Uterus (tissue), 4 donors: ENCODE measurements at places on chromosomes 4 and X.

DNA sequence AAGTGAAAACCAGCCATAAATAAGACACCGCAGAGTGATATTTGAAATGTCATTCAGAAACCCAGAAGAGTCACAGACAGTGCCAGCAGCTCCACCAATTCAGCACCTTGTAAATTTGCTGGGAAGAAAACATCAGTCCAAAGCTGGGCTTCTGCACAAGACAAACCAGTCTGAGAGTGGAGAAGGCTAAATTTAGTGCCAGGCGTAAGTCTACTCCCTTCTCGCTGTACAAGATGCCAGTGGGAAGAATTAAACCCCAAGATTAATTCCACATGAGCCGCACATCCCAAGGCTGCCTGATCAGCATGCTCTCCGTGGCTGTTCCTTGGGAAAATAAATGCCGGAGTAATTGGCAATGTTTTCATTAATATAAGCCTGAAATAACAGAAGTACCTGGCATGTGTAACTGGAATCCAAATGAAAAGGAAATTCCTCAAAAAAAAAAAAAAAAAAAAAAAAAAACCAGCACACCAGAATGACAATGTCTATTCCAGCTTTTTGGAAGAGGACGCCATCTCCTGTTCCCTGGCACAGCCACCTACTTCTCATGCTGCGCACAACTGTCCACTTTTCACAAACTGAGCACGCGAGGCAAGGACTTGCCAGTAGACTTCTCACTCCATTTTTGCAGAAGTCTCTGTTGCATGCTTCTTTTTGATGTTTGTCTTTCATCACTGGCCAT, 95.5 kb downstream of the NSUN7 start:
- DNase-seq, result no peak

DNA sequence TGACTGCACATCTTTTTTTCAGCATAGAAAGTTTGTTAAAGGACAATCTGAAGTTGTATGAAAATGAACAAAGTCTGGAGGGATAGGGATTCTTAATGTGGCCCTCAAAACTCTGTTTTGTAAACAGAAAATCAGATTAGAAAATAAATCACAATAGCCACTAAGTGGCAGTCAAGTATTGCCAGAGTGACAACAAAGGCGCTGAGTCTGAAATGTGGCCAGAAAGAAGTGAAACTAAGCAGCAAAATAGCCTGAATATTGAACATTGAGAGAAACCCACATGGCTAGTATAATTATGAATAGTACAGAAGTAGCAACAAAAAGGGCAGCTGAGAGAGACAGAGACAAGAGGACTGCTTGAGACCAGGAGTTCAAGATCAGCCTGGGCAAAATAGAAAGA, 81.1 kb upstream of the CT45A1 start:
- DNase-seq, result no peak

DNA sequence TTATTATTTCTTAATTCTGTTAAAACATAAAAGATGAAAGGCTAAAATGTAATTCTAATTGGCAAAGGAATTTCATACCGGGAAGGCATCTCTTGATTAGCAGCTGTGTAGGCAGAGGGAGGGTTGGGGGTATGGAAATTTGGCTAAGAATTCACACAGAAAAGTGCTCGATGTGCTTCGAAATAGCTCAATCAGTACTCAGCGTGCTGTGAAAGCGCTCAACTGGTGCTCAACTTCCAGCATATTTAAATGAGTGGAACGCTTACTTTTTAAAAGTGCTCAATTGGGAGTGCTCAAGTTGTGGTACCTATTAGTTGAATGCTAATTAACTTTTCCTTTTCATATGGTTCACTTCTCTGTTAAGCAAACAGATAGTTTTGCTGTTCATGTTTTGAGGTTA, 695.9 kb upstream of the ATOH1 start:
- DNase-seq, result no peak

DNA sequence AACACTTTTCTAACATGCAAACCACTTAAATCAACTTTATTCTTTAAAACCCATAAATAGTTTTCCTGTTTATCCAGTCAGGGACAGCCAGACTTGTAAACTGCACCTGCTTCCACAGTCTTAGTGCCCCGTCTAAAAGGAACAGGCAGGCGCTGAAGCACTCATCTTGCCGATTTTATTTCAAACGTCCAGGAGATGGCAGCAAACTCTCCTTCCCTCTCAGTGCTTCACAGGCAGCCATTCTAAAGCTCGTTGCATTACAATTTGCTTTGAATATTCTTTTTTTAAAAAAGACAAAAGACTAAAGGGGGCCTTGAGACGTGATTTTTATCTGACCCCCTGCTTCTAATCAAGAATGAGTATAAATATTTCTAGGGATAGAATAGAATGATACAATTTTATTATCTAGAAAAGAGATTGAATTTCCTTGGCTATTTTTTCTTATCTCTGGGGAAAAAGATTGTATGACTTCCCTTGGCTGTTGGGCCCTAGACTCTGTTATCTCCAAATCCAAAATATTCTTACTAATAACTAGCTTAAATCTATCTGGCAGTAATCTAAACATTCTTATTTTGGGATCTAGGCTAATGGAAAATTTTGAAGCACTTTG, 93.6 kb upstream of the MYOZ2 start:
- peak; percentile 70 for DNase-seq

DNA sequence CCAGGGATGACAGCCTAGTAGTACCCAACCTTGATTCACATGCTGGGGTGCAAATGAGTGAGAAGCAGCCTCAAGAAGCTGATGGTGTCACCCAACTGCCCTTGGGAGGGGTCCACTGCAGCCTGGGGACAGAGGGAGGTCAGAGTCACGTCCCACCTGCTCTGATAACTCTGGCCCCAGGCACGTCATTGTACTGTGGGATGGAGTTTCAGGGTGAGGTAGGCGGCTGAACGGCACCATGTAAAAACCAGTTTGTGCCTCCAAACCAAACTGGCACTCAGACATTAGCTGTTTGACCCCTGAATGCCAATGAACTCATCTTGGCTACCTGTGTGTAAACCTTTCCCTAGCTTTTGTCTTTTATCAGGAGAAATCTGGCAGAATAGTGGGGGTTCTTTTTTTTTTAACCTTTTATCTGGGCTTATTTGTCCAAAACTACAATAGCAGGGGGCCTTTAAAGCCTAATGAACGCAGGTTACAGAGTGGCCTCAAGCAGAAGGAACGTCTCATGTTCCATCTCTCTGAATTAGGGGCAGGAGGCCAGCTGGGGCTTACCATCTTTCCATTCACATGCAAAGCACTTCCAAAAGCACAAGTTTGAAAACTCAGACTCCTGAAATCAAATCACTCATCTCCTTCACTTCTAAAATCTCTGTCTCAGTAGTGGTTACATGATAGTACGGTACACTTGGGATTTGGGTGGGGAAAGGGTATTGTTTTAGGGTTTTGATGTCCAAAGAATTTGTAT, 89.4 kb downstream of the IRF2 start:
- no peak for DNase-seq

- DNase-seq, result peak; percentile 8
Measured at GRCh38 chr4:921830-922331, 10.2 kb downstream of the GAK start.

GRCh38 chr4:70651864-70652506, 14.3 kb downstream of the JCHAIN start:
- no peak for DNase-seq

DNA sequence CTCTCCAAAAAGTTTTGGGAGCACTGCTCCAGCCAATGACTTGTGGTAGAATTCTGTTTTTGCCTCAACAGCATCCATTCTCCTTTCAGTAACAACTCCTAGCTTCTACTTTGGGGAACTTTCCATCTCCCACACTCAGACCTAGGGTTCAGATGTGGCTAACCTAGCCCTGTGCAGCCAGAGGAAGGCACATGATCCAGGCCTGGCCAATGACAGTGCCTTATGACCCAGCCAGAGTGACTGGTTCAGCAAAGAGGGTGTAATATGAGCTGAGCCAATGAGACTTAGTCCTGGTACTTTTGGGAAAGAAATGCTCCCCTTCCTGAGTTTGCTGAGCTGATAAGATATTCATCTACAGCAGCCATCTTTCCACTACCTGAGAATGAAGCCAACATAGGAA, 5.4 kb upstream of the USP46 start:
- DNase-seq, result no peak

- DNase-seq, result peak; percentile 68
Measured at GRCh38 chr4:90127223-90127705, at the start of gene CCSER1. Gene CCSER1 (plus strand): TSS chr4:90127394.

DNA sequence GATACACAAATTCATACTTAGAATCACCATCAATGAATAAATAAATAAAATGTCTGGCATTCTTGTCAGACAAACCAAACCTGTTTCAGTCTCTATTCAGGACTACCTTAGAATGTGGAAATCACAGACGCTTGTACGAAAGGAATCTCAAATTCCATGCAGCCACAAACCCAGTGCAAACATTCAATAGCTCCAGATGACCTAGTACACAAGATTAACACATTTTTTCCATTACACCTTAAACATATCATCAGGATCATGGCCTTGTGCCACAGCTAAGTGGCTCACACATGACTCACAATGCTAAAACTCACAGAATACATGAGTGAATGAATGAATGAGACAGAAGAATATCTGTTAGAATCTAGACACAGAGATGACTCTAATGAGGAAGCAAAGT, 134.2 kb downstream of the PWWP3B start:
- no peak for DNase-seq

DNA sequence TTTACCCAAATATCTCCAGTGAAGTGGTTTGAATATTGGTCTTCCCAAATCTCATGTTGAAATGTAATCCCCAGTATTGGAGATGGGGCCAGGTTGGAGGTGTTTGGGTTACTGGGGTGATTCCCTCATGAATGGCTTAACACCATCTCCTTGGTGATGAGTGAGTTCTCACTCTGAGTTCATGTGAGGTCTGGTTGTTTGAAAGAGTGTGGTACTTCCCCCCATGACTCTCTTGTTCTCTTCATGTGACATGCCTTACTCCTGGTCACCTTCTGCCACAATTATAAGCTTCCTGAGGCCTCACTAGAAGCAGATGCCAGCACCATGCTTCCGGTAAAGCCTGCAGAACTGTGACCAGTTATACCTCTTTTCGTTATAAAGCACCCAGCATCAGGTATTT, 32.9 kb upstream of the OTUD4 start:
- DNase-seq, result no peak

DNA sequence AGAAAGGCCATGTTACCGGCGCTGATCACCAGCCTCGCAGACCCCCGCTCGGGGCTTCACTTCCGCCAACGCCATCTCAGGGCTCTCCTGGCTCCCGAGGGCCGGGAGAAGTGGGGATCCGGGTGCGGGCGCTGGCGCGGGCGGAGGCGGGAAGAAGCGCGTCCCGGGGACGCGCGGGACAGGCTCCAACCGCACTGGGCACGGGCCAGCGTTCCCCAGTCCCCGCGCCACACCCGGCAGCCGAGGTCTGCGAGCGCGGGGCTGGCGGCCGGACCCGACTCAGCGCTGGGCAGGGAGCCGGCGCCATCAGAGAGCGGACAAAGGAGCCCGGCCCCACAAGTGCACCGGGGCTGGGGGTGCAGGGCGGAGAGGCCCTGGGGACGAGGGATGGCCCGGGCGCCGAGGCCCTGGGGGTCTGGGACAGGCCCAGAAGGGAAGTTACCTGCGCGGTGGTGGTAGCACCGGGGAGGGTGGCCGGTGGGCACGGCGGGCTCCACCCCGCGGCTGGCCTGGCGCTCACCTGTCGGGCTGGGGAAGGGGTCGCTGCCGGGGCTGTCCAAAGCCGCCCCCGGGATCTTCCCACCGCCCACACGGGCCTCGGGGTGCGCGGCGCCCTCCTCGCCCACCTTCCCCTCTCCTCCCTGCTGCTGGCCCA, 449 bp downstream of the CTPS2 start:
- no peak for DNase-seq

DNA sequence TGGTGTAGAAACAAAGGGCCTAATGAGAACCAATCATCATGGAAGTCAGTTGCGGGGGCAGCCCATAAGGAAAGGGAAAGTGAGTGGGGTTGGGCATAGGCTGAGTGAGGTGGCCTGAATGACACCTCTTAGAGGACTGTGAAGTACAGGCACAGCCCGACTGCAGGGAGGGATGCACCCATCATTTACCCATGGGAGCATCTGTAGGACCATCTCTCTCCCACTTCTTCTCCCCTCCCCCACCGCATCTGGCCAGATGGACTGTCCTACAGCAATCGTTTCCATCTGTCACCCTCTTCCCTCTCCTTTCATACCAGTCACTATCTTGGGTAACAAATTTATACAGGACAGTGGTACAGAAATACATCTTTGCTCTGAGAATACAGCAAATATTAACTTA, 4.2 kb downstream of the STBD1 start:
- DNase-seq, result no peak

- DNase-seq, result no peak
Measured at GRCh38 chr4:91846233-91846632, 457.5 kb upstream of the GRID2 start.

GRCh38 chrX:150731795-150732194, 38.6 kb downstream of the MTMR1 start:
- DNase-seq, result no peak

DNA sequence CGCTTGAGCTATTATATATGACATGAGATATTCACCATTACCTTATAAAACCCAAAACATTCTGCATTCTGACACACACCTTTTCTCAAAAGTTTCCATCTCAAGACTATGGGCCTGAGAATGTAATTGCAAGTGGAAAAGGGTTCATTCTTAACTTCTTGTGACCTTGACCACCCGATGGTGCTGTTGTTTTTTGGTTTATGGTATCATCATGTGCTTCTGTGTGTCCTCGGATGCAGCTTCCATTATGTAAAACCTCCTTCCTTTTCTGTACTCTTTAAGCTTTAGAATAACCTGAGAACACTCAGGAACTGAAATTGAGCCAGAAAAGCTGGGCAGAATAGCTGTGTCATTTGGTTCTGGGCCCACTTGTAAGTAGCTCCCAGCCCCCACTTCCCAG, 16.2 kb upstream of the PUDP start:
- DNase-seq, result no peak

- no peak for DNase-seq
Measured at GRCh38 chr4:102477657-102478056, 23.5 kb upstream of the NFKB1 start.

GRCh38 chrX:149365552-149365951, 139.6 kb downstream of the IDS start:
- no peak for DNase-seq

DNA sequence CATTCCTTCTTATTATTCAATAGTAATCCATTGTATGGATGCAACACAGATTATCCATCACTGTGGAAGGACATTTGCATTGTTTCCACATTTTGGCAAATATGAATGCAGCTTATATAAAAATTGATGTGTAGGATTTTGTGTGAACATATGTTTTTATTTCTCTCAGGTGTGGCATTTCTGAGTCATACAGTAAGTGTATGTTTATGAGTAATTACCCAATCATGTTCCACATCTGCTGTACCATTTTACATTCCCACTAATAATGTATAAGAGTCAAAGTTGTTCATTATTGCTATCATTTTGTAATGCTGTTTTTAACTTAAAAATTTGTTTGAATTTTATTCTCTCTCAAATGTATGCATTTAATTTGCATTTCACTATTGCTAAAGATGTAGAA, 25.5 kb downstream of the MAGEA4 start:
- no peak for DNase-seq

DNA sequence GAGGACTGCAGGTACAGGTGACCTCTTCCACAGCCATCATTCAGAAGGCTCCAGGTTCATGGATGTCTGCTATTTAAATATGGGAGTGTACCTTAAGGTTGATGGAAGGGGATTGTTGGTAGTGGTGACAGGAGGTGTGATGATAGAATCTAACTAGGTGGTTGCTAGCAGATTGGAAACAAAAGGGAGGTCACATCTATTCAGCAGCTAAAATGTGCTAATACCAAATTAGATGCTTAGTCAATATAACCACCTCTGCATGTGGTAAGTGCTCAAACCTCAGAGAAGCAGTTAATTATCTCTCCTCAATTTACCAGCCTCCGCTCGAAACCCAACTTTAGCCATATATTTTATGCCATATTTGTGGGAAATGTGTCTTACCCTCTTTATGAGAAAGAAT, 98.7 kb upstream of the CCSER1 start:
- DNase-seq, result no peak
